D721Med (cell line): ENCODE measurements at places on chromosomes 2 and 18.

DNA sequence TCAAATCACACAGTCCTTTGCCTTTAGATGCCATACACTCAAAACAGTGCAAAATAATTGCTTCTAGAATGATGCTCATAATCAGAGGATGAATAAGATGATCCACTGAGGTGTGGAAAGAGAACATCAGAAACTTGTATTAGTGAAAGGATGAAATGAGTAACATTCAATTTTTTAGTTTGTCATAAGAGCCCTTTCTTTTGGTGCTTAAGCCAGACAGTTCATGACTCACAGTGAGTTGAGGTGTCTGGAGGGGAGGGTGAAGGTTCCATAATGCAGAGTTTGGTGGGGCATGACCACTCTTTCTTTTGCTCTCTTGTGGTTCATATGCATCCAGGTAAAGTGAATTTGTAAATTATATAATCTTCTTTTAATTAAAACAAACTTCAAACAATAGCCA, 415.0 kb upstream of the CELF4 start:
- DNase-seq: no peak

- no peak for DNase-seq
These were observed 927.3 kb upstream of the ACVR2A start for GRCh38 chr2:146917431-146918042.

- DNase-seq: no peak
These were observed 17.1 kb upstream of the FABP1 start for GRCh38 chr2:88144914-88145497.

DNA sequence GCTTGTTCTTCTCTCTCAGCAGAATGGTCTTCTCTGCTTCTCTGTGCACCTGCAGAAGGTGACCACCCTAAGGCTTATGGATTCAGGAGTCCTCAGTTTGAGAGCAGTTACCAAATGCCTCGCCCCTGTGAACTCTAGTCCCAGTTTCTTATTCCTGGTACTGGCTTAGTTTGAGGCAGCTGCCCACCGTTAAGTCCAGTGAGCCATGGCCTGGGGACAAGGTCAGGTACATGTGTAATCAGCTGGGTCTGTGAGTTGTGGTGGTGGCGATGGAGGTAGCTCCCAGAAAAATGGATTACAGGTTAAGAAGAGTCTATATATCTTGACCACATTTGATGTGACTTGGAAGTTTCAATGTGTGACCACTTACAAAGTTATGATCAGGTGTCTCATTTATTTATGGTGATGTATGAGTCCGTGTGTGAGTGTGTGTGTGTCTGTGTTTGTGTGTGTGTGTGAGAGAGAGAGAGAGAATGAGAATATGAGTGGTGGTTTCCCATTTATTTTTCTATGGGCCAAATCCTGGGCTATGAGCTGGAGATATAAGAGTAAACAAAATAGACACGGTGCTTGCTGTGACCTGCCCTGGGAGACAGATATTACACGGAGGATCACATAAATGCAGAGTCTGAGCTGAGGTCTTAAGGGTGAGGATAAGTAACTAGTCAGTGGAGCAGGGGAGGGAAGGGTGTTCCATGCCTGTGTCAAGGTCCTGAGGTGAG, 13.0 kb upstream of the IL1RN start:
- no peak for DNase-seq

- no peak for DNase-seq
These were observed 159.8 kb downstream of the TAF4B start for GRCh38 chr18:26386002-26386401.

DNA sequence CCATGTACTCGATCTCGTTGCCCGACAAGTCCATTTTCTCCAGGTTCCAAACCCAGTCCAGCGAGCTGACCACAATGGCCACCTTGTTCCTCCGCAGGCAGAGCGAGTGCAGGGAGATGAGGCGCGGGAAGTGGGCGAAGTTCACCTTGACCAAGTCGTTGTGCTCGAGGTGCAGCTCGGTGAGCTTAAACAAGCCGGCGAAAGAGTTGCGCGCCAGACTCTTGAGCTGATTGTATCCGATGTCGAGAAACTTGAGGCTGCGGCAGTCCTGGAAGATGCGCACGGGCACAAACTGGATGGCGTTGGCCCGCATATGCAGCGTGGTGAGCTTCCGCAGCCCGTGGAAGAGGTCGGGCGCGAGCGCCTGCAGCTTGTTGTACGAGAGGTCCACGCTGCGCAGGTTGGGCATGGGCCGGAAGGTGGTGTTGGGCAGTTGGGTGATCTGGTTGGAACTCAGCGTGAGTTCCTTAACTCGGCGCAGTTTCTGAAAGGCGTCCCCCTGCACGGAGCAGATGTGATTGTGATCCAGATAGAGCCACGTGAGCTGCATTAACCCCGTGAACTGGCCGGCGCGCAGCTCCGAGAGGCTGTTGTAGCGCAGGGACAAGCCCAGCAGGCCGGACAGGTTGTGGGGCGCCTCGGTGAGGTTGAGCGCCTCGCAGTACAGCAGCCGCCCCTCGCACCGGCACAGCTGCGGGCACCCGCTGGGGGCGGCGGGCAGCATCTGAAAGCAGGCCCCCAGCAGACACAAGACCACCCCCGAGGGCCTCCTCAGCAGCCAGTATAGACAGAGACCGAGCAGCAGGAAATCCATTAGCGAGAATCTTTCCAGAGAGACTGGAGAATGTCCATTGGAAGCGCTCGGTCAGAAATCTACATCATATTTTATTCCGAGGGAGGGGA, 1.3 kb downstream of the LRRTM1 start:
- DNase-seq: no peak

DNA sequence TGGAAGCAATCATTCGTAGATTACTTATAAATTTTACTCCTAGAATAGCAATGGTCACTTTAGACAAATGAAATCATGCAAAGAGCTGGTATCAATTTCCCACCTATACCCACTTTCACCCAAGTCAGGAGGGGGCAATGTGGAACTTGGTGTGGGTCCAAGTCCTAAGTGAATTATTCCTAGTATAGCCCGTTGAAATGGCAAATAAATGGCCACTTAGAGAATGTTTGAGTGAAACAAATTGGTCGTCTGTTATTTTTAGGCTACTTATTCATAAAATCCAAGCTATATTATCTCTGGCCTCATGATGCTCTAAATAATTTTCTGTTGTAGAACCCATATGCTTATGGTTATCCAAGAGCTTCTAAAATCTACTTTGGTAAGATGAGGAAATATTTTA, 98.1 kb downstream of the MYO3B start:
- no peak for DNase-seq
